ENCODE measurements at places on chromosomes 3 and 15.
A peak's percentile ranks its signal among the peaks of the same experiment; 100 is the strongest.

GRCh38 chr15:77032052-77032646 is 37.2 kb downstream of the PSTPIP1 start:
- DNase-seq, result no peak

DNA sequence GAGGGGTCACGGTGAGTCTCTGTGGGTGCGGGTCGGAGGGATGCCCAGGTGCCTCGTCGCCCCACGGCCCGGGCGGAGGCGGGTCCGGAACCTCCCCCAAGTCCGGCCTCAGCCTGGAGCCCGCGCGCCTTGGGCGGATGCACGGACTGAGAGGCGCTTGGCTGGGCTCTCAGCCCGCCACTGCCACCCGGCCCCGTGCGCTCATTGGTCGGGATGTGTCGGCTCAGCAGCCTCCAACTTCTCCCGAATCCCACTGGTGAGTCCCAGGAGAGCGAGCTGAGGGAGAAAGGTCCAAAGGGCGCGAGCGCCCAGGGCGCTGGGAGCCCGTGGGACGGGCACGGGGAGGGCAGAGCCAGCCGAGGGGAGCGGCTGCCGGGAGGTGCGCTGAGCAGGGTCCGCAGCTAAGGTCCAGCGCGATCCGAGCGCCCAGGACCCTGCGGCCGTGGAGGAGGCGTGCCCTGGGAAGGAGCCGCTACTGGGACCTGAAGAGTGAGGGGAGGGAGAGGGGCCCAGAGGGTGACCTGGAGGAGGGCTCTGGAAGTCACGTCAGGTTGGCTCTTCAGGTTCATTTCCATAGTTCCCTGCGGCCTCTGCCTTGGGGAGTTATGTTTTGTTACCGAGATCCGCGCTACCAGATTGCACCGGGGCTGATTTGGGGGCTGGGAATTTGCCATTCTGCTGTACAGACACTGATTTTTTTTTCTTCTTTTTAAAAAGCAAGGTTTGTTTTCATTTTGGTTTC is at the start of gene MME:
MME (plus strand) TSS at position 574 of the 742 bp plus-strand sequence. CDS start 3,849 bp downstream, outside the sequence.
- no peak for DNase-seq

DNA sequence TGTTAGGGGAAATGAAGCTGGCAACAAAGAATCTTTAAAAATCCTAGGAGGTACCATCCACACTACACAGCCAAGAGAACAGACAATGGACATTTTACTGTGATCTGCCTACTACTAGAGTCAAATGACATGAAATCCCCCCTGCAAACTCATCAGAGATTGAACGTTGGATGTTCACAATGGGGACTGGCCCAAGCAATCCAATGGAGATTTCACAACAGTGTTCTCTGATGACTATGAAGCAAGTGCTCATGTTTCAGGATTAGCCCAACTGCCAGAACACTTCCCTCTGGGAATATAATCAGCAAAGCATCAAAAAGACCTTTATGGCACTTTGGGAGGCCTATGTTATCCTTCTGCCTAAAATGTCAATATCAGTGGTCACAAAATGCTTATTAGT is 97.8 kb downstream of the IGSF11 start:
- no peak for DNase-seq

- no peak for DNase-seq
Measured at GRCh38 chr15:64490598-64491259, 30.4 kb downstream of the ZNF609 start.

- no peak for DNase-seq
Measured at GRCh38 chr15:77069521-77070121, 1.3 kb downstream of the TSPAN3 start.

GRCh38 chr3:154078672-154079071 is 42.5 kb upstream of the ARHGEF26 start:
- no peak for DNase-seq

DNA sequence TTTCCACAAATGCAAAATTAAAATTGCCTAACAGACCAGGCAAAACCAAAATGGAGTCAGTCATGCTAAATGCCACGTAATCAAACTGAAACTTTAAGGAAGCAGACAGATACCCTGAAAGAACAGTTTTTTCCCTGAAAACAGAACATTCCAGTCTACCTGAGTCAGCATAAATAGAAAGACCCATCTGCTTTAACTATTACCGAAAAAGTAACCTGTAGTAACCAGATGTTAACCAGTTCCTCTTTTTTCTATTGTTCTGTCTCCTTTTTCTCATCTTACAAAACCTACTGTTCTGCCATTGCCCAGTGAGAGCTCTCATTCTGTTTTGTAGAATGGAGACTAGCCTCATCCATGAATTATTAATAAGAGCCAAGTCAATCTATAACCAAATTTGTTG is 286.0 kb downstream of the CACNA2D3 start:
- DNase-seq, result no peak

DNA sequence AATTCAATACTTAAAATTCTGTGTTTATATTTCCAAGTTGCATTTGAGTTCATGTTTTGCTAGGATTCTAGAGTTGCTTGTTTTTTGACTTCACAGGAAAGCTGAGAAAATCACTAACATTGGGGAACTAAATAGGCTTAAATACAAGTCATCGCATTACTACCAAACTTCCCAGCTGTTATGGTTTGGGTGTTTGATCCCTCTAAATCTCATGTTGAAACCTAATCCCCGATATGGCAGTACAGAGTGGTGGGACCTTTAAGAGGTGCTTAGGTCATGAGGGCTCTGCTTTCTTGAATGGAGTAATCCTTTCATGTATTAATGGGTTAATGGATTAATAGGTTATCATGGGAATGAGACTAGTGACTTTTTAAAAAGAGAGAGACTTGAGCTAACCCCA is 77.2 kb upstream of the ARPP21 start:
- DNase-seq, result no peak

DNA sequence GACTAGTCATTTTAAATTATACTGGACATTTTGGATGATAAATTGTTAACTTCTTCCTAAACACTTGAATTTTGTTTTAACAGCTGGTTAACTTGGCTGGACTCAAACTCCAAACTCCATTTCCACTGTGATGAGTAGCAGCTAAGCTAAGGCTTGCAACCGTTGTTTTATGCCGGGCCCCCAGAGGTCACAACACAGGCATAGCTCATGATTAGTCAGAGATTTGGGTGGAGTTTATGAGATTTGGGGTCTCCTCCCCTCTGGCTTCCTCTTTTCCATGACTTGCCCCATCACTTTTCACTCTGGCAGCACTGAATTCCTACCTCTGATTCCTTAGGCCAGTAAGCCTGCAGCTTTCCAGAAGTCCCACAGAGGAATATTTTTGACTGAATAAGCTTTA is 12.8 kb downstream of the THAP10 start:
- no peak for DNase-seq

DNA sequence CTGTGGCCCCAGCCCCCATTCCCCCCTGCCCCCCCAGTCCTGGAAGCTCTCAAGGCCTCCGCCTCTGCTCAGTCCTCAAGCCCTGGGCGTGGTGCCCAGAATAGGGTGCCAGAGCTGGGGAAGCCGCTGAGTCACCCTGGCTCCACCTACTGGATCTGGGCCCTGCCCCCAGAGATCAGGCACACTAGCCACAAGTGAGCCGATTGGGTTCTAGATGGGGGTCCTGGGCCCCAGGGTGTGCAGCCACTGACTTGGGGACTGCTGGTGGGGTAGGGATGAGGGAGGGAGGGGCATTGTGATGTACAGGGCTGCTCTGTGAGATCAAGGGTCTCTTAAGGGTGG is 5.7 kb downstream of the EIF4G1 start:
- peak; percentile 84 for DNase-seq

DNA sequence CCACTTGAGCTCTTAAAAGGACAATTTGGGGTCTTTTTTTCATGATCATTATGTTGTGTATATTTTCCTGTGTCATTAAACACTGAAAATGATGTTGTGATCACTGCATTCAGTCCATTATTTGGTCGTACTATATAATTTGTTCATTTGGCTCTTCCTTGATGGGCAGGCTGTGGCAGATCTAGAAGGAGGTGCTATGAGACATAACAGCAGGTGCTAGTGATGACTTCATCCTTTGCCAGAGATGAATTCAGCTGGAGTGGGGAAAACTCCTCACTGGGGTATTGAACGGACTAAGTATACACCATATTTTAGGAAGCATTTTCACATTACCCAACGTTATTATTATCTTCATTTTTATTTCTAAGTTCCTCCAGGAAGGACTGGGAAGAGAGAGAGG is 12.0 kb downstream of the CMTM7 start:
- no peak for DNase-seq

DNA sequence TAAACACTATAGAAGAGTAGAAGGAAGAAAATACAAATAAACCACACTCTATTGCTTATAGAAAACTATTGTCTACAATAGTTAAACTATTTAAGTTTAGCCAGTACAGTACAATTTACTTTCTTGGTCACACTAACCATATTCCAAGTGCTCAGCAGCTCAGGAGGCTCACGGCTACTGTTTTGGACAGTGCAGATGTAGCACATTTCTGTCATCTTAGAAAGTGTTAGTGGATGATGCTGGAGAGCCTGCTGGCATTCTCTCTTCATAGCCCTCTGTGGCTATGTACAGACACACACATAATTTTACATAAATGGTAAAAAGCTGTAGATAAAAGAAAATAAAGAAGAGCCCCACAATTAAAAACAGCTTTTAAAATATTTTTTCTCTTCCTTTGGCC is 23.8 kb downstream of the NUDT16 start:
- DNase-seq, result no peak

DNA sequence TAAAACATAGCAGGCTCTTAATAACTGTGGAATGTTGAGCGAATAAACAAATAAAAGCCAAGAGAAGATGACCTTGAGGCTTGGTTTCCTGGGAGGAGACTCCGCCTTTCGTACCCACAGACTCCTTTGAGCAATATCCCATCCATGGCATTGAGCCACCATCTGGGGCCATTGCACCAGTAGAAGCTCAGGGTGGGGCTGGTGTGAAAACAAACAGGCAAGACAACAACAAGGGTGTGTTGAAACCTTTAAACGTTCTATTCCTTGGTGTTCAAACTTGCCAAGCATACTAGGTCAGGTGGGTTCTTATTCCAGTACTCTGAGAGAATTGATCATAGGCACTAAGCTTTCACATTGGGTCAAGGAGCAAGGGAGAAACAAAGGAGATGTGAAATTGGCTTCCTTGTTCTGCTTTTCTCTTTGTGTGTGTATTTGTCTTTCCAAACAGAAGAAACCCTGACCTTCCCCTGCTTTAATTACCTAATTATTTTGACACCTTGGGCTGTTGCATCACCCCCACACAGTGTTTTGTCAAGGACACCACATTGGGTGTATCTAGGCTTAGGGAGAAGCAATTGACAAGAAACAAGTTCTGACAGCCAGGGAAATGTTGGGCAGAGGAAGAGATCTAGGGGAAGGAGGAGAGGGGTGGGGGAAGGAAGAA is 105.1 kb upstream of the BCL6 start:
- DNase-seq, result no peak

- DNase-seq, result no peak
Measured at GRCh38 chr3:37543666-37544065, 318.0 kb upstream of the CTDSPL start.

GRCh38 chr3:142273501-142273900 is 48.1 kb upstream of the GK5 start:
- DNase-seq, result peak; percentile 4

DNA sequence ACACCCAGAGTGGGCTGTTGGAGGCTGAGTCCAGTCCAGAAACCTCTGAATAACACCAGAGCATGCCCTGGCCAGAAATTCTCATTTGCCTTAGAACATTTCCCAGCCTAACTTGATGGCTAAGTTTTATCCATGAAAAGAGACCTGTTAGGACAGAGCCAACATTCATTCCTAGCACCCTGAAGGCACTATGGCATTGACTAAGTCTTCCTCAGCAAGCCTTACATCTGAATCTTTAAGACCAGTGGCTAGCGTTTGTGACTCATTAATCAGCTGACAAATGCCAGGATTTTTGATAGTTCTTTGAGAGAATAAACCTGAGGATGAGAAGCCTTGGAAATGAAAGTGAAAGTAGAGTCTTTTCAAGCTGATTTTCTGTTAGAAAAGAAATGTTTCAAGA is 1087.1 kb upstream of the ALCAM start:
- no peak for DNase-seq

DNA sequence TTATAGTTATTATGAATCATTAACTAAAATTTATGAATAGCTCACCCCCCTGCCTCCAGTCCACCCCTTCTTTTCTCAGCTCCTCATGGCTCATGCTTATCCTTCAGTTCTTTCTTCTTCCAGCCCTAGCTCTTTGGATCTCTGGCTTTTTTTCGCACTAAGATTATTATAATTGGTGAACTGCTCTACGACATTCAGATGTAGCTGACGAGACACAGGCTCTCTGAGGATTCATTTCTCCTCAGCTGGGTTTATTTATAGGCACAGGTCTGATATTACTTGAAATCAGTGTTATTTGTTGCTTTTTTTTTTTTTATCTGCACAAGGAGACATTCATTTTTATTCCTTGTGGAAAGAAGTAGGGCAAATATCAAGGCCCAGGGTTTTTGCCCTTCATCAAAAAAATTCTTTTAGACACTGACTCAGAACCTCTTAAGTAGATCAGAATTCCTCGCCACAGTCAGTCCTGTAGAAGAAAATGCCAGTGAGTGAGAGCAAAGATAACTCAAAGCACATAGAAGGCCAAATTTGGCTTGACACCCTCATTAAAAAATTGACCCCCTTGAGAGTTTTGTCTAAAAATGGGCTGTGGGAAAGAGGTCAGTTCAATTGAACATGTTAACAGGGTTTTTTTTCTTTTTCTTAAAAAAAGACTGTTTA is 106.6 kb downstream of the MYH15 start:
- DNase-seq, result no peak

DNA sequence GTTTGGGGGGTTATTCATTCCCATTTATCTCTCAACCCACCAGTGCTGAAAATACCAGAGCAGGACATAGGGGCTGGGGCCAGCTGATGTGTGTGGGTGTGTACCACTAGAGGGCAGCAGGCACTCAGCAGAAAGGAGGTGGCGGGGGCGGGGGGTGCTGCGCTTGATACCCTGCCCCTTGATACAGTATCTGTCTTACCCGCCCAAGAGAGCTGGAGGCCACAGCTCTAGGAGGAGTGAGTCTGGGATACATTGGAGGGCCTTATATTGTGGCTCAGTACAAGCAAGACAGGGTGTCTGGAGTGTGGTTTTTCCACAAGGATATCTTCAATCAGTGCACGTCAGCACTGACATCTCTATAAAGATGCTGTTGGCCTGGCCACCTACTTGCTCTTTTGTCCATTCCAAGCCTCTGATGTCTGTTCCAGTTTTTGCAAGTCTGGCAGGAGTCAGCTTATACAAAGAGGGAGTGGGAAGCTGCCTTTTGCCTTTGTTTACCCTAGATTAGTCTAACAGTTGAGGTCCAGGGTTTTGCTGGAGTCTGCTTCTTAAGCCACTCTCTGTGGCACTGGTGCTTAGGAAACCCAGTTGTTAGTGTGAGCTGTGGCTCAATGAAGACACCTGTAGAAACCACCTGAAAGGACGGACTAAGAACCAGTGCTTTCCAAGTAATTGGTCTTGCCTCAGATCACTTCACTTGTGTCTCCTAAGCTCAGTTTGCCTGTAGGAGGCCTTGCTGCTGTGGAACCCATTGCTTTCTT is 1.5 kb upstream of the RBM15B start:
- peak; percentile 20 for DNase-seq

DNA sequence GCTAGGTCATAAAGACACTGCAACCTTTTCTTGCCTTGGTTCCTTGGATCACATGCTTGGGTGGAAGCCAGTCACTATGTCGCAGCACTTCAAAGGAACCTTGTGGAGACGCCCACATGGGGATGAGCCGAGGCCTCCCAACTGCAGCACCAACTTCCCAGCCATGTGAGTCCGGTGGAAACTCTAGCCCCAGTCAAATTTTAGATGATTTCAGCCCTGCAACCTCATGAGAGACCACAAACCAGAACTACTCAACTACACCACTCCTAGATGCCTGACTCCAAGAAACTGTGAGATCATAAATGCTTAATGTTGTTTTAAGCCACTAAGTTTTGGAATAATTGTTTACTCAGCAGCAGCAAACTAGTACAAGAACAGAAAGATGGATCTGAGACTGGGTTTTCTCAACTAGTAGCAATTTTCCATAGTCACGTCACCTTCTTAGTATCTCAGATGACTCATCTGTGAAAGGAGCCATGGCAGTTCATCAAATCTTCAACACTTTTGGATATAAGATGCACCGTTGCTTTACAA is 86.5 kb downstream of the MB21D2 start:
- DNase-seq, result no peak
